ENCODE measurements at places on chromosomes 3 and 15.

DNA sequence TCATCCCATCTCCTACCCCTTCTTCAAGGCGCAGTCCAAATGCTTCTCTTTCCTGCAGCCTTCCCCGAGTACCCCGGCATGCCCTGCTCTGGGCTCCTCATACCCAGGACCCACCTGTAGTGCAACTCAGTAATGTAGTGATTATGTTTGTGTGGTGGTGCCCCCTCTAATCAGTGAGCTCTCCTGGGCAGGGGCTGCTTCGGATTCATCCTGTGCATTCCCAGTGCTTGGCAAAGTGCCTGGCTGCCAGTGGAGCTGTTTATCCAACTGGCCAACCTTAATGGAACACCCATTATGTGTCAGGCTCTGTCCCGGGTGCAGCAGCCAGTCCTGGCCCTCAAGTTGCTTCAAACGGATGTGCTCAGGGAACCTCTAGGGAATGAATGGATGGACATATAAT lies 174.4 kb upstream of the LINGO1 start:
- DNase-seq, result no peak

DNA sequence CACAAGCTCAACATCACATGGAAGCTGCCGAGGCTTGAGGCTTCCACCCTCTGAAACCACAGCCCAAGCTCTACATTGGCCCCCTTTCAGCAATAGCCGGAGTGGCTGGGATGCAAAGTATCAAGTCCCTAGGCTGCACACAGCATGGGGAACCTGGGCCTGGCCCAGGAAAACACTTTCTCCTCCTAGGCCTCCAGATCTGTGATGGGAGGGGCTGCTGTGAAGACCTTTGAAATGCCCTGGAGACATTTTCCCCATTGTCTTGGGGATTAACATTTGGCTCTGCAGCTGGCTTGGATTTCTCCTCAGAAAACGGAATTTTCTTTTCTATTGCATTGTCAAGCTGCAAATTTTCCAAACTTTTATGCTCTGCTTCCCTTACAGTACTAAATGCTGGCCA lies 18.2 kb downstream of the HRG start:
- peak; percentile 47 for DNase-seq

- DNase-seq, result no peak
These were observed 106.8 kb upstream of the CDIN1 start for GRCh38 chr15:36472672-36473071.

- DNase-seq, result peak; percentile 38
These were observed 40.1 kb upstream of the RASGRF1 start for GRCh38 chr15:79130535-79131130.

DNA sequence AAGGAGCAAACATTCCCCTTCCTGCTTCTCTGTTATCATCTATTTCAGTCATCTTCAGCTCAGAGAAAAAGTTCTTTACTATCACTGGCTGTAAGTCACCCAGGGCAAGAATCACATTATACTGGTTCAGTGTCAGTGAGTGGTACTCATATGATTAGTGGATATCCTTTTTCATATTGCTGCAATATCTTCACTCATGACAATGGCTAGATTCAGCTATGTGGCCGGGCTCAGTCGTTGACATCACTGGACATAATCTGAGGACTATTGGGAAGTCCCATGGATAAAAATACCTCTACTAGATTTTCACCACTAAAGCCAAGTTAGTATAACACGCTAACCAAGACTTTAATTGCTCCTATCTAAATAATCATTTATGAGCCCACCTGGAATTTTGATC lies 91.3 kb upstream of the UBE2E2 start:
- DNase-seq, result no peak
